Hippocampal formation (tissue), 2 donors: ENCODE measurements at places on chromosomes 5 and 9.

GRCh38 chr9:104748359-104749031 lies 1.0 kb downstream of the NIPSNAP3A start:
- no peak for DNase-seq

- DNase-seq: no peak
Measured at GRCh38 chr5:66987540-66987939, 209.1 kb downstream of the CD180 start.

GRCh38 chr5:140220698-140221064 lies 45.7 kb downstream of the CYSTM1 start:
- no peak for DNase-seq

DNA sequence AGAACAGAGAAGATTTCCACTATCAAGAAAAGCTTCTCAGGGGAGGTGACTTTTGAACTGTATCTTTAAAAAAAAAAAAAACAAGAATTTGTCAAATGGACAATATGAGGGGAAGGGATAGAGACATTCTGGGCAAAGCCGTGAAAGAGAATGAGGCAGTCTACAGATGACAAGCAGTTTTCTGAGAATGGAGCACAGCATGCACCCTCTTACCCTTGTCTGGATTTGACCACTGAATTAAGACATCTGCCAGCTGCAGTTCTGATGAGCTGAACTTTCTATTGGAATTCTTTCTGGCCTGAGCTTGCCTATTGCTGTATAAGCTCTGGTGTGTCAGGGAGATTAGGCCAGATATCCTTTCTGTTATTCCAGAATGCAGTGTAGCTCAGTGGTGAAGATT lies 10.3 kb upstream of the RANBP3L start:
- no peak for DNase-seq

- no peak for DNase-seq
Measured at GRCh38 chr5:96601200-96601599, 61.0 kb upstream of the CAST start.

DNA sequence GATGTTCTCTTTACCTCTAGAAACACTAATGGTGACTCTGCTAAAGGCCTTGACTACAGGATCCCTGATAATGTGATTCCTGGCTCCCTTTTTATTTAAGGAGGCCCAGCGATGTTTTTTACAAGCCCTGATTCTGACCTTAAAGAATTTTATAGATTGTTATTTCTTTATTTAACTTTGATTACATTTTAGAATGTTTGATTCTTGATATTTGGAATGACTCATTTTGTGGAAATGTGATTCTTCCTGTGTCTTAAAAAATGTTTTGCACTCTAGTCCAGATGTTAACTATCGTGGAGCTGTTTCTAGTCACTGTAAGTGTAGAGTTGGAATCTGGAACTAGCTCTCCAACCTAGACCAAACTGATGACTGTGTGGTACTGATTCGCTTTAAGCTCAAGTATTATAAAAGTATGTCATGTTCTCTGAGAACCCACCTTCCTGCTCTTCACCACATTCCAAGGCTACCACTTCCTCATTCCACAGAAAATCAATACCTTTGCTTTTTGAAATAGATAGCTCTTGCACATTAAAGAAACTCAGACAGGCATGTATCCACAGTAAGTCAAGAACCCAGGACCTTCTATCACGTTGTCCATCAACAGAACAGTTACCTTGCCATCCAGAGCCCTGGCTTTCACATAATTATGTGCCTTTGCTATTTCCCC lies 65.2 kb downstream of the JMY start:
- no peak for DNase-seq

- DNase-seq: no peak
Measured at GRCh38 chr9:88418025-88418424, 29.8 kb downstream of the SPIN1 start.
